ENCODE measurements at places on chromosomes 6 and 20.
A peak's percentile ranks its signal among the peaks of the same experiment; 100 is the strongest.

- DNase-seq: no peak
These were observed 801 bp downstream of the FBXL4 start for GRCh38 chr6:98946879-98947410.

- no peak for DNase-seq
These were observed 91.3 kb downstream of the AKAP7 start for GRCh38 chr6:131226459-131227157.

DNA sequence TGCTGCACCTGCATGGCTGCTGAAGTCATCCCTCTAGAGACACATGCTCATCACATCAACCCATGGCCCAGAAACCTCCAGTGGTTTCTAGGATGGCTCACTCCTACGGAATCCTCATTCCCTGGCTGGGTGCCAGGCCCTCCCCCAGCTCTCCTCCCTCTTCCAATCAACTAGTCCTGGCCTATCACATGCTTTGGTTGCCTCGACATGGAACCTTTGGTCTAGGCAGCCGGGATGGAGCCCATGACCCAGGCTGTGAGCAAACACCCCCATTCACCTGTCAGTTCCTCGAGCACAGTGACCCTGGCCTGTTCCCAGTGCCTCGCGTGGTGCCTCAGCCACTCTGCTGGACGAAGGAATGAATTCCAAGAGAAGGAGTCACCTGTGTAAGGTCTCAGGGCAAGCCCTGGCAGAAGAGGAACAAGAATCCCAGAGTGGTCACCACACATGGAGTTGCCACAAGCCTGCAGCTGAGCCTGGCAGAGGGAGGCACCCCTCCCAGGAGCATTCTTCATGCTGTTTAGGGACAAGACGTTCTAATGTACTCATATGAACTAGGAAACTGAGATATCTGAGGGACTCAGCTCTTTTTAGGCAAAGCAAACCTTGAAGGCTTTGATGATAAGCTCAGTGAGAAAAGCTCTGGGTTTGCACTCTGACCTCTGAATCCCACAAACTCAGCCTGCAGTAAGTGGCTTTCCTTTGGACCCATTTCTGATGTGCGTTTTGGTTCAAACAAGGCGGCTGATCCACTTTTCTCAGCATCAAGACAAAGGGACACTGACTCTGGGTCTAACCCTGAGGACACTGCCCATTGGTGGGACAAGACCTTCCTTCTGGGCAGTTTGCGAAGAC is 40.2 kb downstream of the PPP1R3G start:
- DNase-seq: no peak

- no peak for DNase-seq
These were observed 307.5 kb downstream of the CDKAL1 start for GRCh38 chr6:20841806-20842205.

GRCh38 chr6:135226537-135226936 is 45.4 kb downstream of the MYB start:
- no peak for DNase-seq

GRCh38 chr20:63442100-63442493 is 30.4 kb downstream of the KCNQ2 start:
- no peak for DNase-seq

DNA sequence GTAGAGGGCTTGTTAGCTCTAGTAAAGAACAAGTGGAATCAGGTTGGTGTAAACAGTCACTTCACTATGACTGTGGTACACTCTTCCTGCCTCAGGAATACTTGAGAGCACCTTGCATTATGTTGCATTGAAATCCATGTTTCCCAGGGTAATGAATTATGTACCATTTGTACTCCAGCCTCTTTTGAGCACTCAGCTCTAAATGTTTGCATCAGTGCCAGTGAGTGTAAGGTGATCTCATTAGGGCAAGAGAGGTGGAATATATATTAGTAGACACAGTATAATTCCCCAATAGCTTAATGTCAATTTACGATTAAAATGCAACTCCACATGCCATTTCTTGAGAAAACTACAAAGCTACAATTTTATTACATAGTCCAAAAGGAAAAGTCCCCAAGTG is 319.6 kb upstream of the POU3F2 start:
- DNase-seq: no peak

- peak; percentile 79 for DNase-seq
These were observed 233.6 kb upstream of the ASCC3 start for GRCh38 chr6:101114703-101115102.
